Stimulated activated CD4-positive, alpha-beta T cell treated with anti-CD3 and anti-CD28 coated beads, Interleukin-1b, Interleukin-23, amount 100 ng/mL, for 1 hour (primary cell): ENCODE measurements at places on chromosomes 7 and 10.

- DNase-seq: no peak
These were observed 47.7 kb downstream of the SHOC2 start for GRCh38 chr10:110967009-110967630.

DNA sequence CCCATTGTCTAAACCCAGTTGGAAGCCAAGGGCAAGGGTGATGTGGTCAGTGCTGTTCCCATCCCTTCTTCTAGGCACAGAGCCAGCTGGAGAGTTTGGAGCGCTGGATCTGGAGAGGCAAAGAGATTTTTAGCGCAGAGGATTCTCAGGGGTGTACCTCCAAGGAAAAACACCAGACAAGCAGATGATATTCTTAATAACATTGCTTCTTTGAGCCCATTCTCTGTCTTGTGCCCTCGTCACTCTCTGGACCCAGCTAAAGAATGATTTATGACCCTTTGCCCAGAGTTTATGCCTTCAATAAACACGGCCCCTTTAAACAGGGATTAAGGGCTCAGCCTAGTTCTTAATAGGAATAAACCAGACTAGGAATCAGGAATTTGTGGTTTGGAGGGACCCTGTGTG is 4.7 kb upstream of the HIP1 start:
- DNase-seq: no peak

- no peak for DNase-seq
These were observed 9.4 kb upstream of the INPP5A start for GRCh38 chr10:132528064-132528691.

GRCh38 chr7:70432567-70433001 is 699.4 kb upstream of the GALNT17 start:
- no peak for DNase-seq

GRCh38 chr10:62769574-62770242 is 34.8 kb upstream of the ADO start:
- no peak for DNase-seq
